ENCODE measurements at places on chromosomes 7 and 10.

DNA sequence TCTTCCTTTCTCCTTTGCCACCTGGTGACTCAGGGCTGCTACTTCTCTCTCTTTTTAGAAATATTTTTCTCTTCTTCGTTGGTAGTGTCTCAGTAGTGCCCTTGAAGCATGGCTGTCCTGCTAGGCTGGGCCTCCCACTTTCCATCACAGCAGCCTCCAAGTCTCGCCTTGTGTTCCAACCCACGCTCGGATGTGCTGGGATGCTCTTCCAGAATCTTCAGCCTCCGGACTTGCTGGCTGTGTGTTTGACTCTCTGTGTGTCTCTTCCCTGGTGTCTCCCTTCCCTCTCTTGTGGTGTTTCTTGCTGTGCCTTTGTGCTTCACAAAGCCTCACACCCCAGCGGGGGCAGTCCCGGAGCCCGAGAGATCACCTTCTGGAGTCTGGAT lies 100.5 kb downstream of the INPP5A start:
- no peak for DNase-seq

GRCh38 chr7:36686499-36686898 lies 37.8 kb downstream of the AOAH start:
- DNase-seq, result no peak

- DNase-seq, result no peak
Measured at GRCh38 chr7:40865441-40866233, 730.8 kb downstream of the SUGCT start.

GRCh38 chr7:149838992-149839408 lies 825 bp downstream of the ZNF862 start:
- DNase-seq, result no peak

- no peak for DNase-seq
Measured at GRCh38 chr10:119132521-119133345, 28.8 kb downstream of the DENND10 start.

- no peak for DNase-seq
Measured at GRCh38 chr10:86370006-86370585, 3.5 kb upstream of the GRID1 start.

- no peak for DNase-seq
Measured at GRCh38 chr7:130683026-130683425, 3.3 kb downstream of the TSGA13 start.

GRCh38 chr10:71694567-71694968 lies 25.0 kb downstream of the C10orf105 start:
- no peak for DNase-seq

DNA sequence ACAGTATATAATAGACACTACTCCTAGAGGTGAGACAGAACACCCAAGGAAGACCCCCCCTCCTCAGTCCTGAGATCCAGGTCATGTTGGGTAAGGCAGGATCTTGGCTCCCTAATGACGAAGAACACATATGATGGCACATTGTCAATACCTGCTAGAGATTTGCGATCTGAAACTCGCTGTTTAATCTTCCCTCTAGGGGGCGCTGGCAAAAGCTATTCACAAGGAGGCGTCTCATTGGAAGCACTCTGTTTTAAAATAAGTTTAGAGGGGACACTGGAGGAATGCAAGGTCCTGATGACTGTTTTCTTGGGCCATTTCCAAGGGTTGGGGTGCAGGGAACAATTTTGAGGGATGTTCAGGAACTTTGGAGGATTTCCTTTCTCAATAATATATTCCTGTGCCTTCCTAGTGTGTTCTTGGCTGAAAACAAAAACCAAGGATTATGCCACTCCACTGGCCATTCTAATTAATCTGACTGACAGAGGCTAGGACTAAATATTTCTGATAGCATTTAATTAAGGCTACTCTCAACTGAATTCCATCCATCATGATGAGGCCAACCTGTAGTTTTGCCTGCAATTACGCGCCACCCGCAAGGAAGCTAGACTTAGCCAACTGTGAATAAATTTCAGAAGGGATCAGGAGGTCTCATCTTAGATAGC lies 1013.8 kb upstream of the MBL2 start:
- DNase-seq, result no peak

DNA sequence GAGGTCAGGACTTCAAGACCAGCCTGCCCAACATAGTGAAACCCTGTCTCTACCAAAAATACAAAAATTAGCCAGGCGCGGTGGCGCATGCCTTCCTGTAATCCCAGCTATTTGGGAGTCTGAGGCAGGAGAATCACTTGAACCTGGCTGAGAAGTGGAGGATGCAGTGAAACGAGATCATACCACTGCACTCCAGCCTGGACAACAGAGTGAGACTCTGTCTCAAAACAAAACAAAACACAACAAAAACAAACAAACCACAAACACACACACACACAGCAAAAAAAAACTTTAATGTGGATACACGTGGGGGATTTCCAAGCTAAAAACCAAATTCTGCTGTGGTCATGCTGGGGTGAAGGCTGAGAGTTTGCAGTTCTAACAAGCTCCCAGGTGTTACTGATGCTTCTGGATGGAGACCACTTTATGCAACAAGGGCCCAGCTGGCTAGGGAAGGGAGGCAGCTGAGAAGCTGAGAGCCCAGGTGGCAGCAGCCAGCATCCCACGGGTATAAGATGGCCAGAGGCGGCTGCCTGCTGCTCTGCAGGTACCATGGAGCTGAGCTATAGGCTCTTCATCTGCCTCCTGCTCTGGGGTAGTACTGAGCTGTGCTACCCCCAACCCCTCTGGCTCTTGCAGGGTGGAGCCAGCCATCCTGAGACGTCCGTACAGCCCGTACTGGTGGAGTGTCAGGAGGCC lies at the start of gene ZP3:
Gene ZP3, plus strand, starts transcription at position 538 of the 699 bp plus-strand sequence. Its CDS starts 15 bp downstream, at position 553.
- no peak for DNase-seq

DNA sequence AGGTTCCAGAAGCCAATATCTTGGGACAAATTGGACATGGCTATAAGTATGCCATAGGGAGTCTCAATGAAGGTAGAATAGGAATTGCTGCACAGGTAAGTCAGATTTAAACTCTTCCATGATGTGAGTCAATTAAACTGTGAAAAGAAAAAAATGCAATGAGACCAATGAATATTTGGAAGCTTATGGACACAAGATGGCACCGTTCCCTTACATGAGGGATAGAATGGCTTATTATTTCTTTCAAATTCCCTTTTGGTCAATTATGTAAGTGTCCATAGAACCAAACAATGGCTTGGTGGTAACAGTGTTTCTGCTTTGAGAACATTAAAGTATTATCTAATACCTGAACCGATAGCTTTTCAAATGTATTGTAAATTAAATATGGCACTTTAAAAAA lies 35.6 kb downstream of the ACADSB start:
- DNase-seq, result no peak

DNA sequence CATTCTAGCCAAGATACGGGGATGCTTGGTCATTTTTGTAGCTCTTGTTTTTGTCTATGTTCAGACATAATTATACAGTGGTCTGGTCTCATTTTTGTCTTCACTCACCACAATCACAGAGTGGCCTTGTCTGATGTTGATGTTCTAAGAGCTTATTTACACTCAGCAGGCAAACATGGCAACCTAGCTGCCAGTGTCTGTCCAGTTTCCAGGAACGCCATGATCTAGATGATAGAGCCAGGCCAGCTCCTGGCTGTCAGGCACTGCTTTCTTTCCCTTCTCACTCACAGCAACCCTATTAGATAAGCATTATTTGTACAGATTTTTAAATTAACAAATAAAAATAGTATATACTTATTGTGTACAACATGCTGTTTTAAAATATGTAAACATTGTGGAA lies 98.6 kb upstream of the PHF14 start:
- DNase-seq, result no peak

DNA sequence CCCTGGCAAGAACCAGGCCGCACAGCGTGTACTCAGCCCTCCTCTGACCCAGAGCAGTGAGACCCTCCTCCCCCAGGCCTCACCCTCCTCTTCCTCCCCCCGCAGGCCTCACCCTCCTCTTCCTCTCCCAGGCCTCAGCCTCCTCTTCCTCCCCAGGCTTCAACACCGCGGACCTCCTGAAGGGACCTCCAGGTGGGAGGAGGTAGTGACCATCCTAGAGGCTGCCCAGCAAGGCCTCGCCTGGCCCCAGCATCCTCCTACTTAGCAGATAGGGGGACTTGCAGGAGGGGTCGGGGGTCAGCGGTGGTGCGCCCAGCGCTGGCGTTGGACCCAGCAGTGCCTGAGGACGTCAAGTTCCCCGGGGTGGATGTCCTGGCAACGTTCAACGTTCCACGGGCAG lies 270.8 kb downstream of the ELFN1 start:
- no peak for DNase-seq

DNA sequence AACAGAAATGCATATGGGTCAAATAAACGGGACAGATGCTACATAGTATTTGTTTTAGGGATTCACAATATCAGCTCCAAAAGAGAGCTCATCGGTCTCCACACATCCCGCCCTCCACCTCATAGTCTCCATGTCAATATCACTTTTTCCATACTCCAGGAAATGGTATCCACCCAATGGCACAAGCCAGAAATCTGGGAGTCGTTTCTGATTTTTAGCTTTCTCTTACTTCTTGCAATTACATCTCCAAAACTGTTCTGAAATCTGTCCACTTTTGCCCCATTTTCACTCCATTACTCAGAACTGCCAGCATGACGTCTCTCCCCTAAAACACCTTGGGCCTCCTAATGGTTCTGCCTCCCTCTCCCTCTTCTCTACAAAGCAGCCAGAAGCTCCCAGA lies 47.4 kb upstream of the EZH2 start:
- DNase-seq, result no peak

DNA sequence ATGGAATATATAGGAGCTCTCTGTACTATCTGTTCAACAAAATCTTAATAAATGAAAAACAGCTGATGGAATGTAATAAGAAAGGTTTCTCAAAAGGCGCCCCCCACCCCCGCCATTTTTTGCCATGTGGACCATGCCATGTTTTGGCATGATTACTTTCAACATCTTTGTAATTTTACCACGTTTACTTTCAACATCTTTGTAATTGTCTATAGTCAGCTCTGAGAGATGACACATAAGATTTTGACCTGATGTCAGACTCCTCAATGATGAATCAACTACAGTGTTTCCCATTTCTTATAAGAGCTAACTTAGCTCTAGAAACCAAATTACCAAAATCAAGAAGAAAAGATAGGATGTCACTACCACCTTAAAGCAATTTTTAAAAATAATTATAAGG lies 144.9 kb upstream of the AHR start:
- no peak for DNase-seq

DNA sequence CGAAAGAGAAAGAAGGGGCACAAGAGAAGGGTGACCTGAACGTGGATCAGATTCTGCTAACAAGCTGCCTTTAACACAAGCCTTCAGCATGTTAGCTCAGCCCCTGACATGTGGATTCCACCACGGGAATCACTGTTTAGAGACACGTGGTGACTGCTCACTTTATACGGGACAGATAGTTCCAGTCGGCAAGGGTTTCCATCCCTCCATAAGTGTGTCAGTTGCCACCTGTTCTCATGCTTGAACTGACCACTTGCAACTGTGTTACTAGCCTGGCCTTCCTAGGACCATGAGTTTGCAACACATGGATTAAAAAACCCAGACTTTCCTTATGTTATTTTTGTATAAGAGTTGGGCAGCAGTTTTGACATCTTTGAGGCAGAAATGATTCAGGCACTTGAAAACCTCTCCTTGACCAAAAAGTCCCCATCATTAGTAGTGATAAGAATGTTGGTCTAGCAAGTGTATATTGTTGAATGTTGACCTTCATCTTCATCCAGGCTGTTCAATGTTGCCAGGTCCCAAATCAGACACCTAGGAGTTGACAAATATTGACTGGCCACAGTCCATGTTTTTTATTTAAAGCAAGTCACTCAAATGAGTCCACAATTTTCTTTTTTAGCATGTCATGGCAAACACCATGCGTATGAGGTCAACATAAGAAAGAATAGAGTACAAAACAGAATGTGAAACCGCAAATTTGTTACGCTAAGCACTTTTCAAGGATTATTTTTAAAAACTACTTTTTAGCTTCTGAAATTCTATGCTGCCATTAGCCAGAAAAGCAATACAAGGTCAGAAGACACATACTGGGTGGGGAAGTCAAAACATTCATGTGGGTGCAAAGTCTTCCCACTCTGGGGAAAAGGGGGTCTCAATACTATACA lies 101.6 kb downstream of the ABLIM1 start:
- DNase-seq, result no peak

DNA sequence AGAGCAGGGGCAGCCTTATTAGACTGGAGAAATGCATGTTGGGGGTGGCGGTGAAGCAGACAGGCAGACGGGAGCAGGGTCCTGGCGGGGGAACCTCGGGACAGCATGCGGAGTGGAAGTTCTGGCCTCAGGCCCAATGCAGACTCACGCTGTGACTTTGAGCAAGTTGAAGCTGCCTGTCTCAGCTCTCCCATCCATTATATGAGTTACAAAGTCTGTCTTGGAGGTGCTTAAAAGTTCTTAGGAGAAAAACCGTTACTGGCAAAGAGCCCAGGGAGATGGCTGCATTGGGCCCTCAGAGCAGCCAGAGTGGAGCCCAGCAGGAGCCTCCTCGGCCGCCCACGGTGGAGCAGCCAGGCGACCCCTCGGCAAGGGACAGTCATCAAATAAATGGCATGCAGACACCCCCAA lies 509.5 kb downstream of the PLXNA4 start:
- DNase-seq, result no peak

- DNase-seq, result no peak
Measured at GRCh38 chr10:93916257-93917063, 22.7 kb downstream of the SLC35G1 start.

DNA sequence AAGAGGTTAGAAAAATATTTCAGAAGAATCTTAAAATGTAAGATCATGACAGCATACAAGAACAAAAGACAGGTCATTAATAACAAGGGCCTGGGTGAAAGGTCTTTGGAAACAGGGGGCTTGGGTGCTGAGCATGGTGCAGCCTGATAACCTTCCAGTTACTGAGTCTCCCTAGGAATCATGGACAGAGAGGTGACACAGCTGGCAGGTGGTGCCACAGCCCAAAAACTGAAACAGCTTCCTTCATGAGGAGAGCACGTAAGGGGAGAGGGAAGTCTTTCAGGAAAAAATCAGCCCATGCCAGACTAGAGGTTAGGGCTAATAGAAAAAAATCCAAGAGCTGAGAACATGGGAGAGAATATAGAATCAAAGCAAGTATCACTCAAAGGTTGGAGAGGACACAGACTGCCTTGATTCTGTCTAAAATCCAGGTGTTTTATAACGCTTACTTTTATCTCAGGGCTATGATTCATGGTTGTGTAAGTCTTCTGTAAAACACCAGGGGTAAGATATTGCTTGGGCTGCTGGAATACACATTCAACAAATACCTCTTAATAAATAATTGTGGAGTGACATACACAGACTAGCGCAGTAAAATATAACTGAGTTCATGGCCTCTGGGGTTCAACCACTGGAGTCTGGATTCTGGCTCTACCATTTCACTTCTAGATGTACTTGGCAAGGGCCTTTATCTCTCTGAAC lies 88.1 kb downstream of the SEMA3C start:
- no peak for DNase-seq

- no peak for DNase-seq
Measured at GRCh38 chr10:100784126-100784525, 38.7 kb downstream of the PAX2 start.

GRCh38 chr7:101832205-101832631 lies 14.8 kb downstream of the CUX1 start:
- DNase-seq, result no peak

GRCh38 chr10:104336821-104337467 lies 1.3 kb downstream of the ITPRIP start:
- no peak for DNase-seq

GRCh38 chr7:134104166-134104565 lies 23.0 kb upstream of the LRGUK start:
- DNase-seq, result no peak

GRCh38 chr7:76241141-76241540 lies 39.4 kb downstream of the SRRM3 start:
- DNase-seq, result no peak
